ENCODE measurements at places on chromosomes 7 and 10.

GRCh38 chr7:34104115-34104514, 198.8 kb downstream of the BMPER start:
- no peak for DNase-seq

- DNase-seq: no peak
These were observed 103.3 kb downstream of the DIP2C start for GRCh38 chr10:586151-586550.

DNA sequence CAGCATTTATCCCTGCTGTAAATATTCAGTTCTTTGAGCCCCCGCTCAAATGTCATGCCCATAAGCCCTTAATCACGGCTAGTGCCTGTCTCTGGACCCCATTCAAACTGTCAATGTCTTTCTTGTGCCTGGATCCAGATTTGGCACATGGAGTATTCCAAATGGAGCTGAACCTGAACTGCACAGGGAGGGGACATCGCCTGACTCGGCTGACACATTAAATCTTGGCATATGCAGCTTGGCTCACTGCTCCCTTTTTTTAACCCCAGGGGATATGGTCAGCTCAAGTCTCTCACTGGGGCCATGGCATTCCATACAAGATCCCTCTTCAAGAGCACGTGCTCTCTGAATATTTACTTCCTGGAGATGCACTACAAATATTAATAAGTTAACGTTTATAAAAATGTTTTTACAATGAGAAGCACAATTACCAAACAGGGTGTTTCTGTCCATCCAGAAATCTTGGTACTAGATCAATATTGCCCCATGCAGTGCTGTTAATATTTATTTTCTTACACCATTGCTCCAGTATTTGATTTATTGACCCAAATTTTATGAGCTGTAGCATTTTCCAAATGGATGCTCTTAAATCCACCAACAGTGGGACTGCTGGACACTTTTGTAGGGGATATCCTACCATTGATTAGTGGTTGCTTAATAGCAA, 57.4 kb downstream of the FGFR2 start:
- peak; percentile 15 for DNase-seq

- no peak for DNase-seq
These were observed 17.9 kb downstream of the RTKN2 start for GRCh38 chr10:62250594-62251198.

DNA sequence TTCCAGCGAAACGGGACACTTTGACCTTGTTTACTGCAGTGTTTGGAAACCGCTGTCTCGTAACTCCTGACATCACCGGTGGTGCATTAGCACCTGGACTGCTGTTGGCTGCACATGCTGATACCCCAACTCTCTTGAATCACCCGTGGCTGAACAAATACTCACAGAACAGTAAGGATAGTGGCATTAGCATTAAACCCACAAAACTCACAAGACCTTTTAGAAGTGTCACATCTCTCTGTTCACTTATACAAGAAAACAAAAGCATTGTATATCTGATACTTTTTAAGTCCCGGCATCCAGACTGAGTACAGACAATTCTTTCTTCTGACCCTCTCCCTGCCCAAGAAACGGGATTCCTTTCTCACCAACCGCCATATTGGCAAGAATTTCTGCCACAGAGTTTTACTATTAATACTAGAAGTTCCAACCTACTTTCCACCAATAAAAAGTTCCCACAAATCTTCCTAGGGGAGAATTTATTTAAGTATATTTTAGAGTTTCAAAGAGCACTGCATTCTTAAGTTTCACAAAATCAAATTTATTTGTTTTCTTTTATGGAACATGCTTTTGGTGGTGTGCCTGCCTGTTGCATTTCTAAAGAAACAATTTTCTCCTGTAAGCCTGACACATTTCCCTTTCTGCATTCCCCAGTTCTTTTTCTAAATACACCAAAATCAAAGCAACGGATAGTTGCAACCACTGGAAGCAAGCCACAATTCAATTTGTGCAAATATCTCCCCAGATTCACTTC, 208.4 kb upstream of the KLF14 start:
- DNase-seq: no peak

DNA sequence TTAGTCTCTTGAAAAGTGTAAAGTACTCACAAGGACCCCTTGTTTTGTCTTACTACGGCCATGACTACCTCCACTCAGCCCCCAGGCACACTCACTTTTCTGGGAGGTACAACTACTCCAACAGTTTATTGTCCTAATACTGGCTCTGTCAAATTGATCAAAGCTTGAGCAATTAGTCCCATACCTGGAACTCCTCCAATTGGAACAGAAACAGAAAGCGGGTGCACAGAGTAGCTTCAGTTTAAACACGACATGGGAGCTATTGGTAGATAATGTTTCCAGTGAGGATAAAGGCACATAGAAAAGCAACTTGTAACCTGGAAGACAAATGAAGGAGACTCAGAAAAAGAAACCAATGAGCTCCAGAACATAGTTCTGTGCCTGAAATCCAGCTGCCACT, 7.7 kb upstream of the GPR37 start:
- no peak for DNase-seq

DNA sequence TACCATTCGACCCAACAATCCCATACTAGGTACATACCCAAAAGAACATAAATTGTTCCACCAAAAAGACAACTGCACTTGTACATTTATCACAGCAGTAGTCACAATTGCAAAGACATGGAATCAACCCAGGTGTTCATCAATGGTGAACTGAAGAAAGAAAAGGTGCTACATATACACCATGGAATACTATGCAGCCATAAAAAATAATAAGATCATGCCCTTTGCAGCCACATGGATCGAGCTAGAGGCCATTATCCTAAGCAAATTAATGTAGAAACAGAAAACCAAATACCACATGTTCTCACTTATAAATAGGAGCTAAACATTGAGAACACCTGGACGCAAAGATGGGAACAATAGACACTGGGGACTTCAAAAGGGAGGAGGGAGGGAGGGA, 79.3 kb upstream of the NEBL start:
- no peak for DNase-seq
